Right forelimb (tissue), 1 donor: ENCODE measurements at places on chromosomes 16 and 17.

- DNase-seq, result peak; percentile 70
These were observed 3.0 kb upstream of the ZNF213 start for GRCh38 chr16:3131755-3132377.

DNA sequence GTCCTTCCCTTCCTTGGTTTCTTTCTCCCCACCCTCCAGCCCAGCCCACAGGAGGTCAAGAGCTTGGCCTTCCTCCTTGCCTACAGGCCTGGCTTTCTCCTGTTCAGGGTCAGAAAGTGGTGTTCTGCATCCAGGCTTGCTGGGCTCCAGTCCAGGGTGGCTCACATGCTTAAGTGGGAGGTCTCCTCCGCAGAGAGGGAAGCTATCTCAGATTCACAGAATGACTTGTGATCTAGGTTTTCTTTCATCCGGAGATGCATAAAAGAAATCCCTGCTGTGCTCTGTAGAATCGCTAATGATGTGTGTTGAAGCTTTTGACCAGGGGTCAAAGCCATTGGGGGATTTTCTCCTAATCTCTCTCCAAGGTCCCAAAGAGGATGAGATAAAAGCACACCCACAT lies 382.3 kb upstream of the EEF2KMT start:
- DNase-seq, result no peak

GRCh38 chr17:50072925-50073324 lies 17.0 kb downstream of the ITGA3 start:
- no peak for DNase-seq

DNA sequence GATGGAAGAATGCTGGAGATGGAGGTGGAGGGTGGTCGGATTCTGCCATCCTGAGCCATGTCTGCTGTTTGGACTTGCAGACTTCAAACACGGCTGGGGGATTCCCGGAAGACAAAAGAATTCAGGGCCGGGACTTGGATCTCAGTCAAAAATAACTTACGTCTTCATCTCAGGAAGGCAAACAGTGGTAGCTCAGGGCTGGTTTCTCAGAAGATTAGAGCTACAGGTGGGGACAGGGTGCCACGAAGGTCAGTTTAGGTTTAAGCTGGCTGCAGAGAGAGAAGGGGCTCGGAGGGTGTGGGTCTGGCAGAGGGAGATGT lies 4.3 kb upstream of the RHBDL3 start:
- DNase-seq, result no peak

DNA sequence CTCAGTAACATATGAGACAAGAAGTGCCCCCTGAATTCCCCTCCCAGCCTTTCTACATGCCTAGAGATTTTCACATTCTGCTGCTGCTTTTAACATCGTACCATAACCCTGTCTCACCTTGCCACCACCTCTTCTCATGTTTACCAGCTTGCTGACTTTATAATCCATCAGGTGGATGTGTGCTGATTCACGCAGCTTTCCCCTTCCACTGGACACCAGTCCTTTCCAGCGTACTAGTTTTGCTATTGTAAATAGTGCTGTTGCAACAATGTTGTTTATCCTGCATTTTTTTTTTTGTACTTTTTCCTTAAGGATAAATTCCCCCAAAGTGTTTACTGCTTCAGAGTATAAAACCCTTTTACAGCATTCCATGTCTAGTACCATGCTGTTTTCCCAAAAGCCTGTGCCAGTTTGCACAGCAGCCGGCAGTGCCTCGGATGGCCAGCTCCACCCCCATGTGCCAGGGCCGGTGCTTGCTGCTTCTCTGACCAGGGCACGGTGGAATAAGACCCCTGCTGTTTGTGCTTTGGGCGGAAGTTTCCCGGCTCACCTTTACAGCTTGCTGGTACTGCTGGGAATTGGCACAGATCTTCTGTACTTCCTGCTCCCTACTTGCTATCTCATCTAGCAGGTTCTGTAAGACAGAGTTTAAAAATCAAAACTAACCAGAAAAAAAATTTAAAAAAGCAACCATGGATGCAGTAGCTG lies 41.3 kb downstream of the UBN1 start:
- no peak for DNase-seq

DNA sequence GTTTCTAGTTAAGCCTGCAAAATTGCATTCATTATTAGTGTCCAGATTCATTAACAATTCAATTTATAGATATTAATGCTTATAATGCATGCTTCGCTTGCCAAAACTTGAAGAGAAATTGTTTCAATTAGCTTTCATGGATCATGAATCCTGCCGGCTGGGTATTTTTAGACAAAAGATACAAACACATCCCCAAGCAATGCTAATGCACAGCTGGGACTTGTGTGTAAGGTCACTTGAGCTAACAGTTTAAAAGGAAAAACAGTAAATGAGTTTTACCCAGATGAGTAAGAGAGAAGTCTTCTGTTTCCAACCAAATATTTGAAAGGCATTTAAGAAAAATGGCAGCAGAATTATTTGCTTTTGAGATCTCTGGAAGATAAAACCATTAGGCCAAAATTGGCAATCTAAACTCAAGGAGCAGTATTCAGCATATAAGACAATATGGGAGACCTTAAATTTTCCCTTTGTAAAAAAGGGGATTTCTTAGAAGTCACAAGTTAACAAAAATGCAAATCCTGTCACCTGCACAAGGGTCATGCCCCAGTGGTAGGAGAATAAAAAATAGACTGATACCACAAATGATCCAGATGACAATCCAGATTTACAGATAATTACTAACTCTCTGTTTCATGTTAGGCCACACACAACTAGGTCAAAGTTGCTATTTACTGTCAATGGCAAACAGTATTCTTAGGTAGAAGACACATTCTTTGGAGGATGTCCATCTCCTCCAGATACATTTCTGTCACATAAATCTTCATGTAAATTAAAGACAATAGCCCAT lies 418.4 kb upstream of the PMFBP1 start:
- no peak for DNase-seq

GRCh38 chr17:55453839-55454557 lies 32.4 kb upstream of the MMD start:
- DNase-seq, result no peak

DNA sequence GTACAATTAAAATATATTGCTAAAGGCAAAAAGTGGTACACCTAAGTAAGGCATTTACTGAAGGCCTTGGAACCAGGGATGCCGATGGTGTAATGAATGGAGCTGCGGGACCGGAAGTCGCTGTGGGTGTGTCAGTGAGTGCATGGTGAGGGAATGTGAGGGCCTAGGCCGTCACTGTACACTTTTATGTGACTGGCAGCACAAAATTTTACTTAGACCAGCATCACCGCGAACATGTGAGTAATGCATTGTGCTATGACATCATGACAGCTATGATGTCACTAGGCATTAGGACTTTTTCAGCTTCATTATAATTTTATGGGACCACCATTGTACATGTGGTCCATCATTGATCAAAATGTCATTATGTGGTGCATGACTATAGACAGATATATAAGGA lies 14.7 kb downstream of the ALOX15B start:
- no peak for DNase-seq

DNA sequence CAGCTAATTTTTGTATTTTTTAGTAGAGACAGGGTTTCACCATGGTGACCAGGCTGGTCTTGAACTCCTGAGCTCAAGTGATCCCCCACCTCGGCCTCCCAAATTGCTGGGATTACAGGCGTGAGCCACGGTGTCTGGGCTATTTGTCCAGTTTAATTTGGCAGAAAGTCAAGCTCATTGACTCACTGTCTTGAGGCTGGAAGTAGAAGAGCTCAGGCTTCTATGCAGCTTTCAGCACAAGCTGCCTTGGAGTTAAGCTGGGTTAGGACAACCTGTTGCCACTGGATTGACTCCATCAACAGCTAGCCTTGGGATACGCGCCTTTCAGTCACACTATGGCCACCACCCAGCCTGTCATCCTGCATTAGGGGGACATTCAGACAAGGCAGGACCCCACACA lies 76.2 kb upstream of the DNAH17 start:
- DNase-seq, result no peak

DNA sequence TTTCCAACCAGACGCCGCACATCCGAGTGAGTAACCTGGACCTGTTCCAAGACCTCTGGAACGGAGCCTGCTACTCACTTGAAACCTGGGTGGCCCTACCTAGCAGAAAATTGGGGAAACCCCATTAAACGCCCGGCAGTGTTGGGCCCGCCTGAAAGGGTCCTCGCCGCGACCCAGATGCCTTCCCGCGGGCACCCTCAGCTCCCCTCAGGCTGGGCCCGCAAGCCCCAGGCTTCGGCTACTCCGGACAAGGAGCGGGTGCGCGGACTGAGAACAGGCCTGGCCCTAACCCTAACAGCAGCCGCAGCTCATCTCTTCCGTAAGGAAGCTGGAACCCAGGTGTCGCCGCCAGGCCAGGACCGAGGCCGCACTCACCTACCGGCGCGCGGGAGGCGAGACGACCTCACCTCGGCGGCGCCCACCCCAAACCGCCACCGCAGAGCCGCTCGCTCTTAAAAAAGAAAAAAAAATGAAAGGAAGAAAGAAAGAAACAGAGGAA lies 344 bp downstream of the PSME3IP1 start:
- DNase-seq, result peak; percentile 72

DNA sequence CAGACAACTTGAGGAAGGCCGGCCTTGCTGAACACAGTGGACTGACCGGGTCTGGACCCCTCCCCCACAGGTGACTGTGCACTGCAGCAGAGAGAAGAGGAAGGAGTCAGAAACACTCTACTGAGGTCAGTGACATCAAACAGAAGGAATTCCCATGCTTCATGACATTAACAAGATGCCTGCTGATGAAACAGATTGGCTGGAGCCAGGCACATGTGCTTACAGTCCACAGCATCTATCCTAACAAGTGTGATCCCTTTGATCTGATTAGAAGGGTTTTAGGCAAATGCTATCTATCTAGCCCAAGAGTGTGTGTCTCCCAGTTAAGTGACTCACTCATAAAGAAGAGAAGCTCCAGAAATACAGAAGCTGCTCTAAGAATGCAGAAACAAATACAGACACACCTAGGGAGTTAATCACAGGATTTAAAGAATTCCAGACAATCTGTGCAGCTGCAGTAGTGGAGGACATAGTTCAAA lies 90.2 kb downstream of the SYCE1L start:
- DNase-seq, result no peak
